Spinal cord (tissue), 10 donors: ENCODE measurements at places on chromosomes 2 and 18. TPM values are rescaled to one million over a fixed set of nuclear protein-coding genes. Genes with fewer than 3 reads are reported as not detected.

DNA sequence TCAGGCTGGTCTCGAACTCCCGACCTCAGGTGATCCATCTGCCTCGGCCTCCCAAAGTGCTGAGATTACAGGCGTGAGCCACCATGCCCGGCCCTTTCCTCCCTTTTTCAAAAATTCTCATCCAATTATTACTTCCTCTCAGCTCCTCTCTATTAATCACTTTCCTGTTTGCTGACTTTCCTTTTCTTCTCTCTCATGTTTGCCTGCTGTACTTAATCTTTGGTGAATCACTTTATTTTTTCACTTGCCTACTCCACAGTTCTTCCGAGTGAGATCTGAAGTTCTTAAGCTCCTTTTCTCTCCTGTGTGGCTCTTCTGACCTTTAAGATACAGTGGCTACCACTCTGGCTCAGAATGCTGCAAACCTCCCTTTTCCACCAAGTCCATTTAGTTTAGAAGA lies 126.3 kb upstream of the SERTAD2 start:
- DNase-seq: no peak

- DNase-seq: no peak
Measured at GRCh38 chr2:70425682-70426301, 123.9 kb upstream of the FAM136A start.

GRCh38 chr2:20104900-20105545 lies 53.6 kb upstream of the LAPTM4A start:
- no peak for DNase-seq

CAPN14 gene
- 0.40 TPM for total RNA-seq

DNA sequence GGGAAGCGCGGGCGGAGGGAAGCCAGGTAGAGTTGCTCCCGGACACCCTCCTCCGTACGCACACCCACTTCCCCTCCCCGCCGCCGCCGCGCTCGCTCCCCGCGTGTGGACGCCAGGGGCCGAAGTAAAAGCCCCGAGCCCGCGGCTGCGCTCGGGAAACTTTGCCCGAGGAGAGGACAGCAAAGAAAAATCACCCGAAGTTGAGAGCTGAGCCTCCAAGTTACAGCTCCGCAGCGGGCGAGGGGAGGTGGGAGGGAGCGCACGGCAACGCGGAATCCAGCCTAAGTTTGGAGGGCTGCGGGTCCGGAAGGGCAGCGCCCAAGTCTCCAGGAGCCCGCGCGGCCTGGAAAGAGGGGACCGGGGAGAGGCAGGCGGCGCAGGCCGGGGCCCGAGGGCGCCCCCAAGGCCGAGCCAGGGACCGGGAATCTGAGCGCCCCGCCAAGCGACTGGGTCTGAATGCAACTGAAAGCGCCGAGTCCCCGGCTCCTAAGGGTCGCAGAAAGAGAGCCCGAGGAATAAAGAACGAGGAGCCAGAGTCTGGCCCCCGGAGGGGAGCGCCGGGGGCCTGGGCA lies 706 bp upstream of the BCL11A start:
- DNase-seq: peak; percentile 83

- no peak for DNase-seq
Measured at GRCh38 chr2:60538101-60538500, 15.4 kb downstream of the BCL11A start.

- DNase-seq: no peak
Measured at GRCh38 chr2:159573846-159574606, 42.3 kb downstream of the BAZ2B start.

- DNase-seq: peak; percentile 38
Measured at GRCh38 chr2:137659616-137660015, 304.7 kb upstream of the HNMT start.
